ENCODE measurements at places on chromosomes 1 and 21.

GRCh38 chr1:12114916-12115315, 51.8 kb downstream of the TNFRSF8 start:
- no peak for DNase-seq

DNA sequence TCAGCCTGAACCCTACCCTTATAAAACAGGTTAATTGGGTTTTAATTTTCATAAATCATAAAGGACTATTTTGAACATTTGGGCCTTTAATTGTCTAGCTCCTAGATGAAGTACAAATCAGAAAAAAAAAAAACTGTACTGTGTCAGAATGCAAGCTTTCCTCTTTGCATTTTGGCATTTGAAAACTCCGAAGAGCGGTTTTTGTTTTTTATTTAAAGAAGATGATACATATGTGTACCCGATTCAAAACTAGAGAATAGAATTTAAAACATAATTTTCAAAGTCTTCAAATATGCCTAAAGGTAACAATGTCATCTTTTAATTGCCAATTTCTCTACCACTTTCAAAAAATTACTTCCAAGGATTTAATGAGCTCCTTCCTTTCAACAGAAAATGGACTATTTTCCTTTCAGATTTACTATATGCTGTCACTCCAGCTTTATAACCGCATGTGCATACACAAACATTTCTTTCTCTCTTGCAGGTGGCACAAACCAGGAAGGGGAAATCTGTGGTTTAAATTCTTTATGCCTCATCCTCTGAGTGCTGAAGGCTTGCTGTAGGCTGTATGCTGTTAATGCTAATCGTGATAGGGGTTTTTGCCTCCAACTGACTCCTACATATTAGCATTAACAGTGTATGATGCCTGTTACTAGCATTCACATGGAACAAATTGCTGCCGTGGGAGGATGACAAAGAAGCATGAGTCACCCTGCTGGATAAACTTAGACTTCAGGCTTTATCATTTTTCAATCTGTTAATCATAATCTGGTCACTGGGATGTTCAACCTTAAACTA, 33.7 kb downstream of the MRPL39 start:
- DNase-seq: no peak

DNA sequence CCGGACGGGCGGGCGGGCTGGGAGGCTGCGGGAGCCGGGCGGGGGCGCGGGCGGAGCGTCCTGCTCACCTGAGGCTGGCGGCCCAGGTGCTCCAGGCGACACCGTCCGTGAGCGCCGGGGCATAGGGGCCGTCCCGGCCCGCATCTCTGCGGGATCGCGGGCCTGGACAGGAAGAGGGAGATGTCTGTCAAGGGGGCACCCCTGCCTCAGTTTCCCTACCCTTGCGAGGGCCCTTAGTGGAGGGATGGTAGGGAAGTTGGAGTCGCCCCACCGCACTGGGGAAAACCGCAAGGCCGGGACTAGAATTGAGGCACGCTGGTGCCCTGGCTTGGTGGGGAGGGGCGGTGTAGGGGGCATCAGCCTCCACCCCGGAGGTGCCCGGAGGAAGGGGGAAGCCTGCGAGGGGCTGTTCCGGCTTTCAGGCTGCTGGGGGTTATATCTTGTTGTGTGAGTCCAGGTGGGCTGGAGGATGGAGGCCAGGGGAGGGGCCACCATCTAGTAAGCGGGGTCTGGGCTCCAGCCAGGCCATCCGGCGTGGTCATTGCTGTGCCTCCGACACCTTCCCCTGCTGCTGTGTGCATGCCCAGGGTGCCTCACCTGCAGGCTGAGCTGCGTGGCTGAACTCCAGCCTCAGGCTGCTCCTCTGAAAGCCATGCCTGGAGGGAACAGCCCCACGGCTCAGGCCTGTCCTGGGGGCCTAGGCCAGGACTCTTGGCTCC, 580 bp downstream of the VWA1 start:
- no peak for DNase-seq

GRCh38 chr1:219926363-219926998, 1.9 kb downstream of the SLC30A10 start:
- DNase-seq: no peak

DNA sequence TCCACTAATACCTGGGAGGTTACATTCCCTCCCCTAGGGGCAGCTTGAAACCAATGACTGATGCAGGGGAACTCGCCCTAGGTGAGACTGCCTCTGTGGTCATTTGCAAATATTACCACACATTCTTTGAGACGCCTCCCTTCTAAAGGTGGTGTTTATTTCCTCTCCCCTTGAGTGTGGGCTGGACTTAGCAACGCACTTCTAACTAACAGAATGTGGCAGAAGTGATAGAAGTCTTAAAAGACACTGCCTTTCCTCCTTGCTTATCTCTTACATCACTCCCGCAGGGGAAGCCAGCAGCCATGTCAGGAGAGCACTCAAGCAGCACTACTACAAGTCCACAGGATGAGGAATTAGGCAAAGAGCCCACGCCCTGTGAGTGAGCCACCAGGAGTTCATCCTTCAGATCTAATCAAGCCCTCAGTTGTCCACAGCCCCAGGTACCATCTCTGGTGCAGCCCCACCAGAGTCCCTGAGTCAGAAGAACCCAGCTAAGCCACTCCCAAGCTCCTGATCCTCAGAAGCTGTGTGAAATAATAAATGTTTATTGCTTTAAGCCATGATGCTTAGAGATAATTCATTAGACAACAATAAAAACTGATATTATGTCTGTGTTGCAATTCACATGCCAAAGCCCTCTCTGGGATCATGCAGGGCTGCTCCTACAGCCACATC, 14.8 kb upstream of the MATN1 start:
- no peak for DNase-seq

GRCh38 chr1:172781513-172782140, 122.7 kb downstream of the FASLG start:
- no peak for DNase-seq

GRCh38 chr1:242196101-242196500, 197.2 kb upstream of the MAP1LC3C start:
- DNase-seq: no peak

DNA sequence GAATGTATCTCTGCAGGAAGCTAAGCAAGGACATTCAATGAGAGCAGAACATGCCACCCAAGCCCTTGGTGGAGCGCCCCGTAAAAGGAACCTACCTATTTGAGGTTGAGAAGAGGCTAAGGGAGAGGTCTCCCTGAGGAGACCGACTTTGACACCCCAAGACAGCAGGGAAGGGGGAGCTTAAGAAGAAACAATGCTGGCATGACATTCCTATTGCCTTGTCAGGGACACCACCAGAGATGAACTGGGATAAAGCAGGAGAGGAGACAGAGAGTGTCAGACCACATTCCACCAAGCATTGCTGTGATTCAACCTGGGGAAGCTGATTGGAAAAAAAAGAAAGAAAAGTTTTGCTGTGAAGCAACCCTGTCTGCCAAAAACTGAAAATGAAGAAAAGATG, 13.3 kb upstream of the S100A2 start:
- no peak for DNase-seq
